ENCODE measurements at places on chromosomes 3 and 15.

GRCh38 chr15:67064607-67065530 is 533 bp upstream of the SMAD3 start:
- DNase-seq, result no peak

- DNase-seq, result no peak
Measured at GRCh38 chr3:72120806-72121778, 336.1 kb upstream of the PROK2 start.

DNA sequence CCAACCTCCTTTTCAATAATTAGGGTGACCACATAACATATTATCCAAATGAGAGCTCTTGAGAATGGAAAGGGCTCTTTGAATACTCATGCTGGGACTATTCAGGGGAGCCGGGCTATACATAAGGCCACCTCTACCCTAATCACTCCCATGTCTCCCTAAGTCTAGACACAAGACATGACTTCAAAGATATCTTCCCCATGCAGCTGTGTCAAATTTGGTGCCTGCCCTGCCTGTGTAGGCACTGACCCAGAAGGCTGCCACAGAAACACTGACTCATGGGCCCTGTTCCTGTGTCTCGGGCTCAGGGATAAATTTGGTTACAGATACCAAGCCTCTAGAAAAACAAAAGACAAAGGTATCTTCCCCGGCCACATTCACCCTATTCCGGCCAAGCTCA is 70.3 kb downstream of the MYLK start:
- DNase-seq, result no peak

DNA sequence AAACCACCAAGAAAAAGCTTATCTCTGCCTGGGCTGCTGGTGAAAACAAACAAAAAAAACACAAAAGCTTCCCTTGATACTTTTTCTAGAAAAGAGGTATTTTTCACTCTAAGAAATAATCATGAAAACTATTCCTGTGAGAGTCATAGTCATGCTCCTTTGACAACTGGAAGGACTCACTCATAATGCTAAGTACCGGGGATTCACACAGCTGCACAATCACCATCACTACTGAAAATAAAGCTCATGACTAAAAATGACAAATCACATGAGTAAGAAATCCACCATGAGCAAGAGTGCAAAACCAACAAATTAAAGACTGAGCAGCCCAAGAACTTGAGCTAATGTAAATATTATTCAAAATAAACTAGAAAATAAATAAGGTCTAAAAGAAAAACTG is 10.6 kb upstream of the POU1F1 start:
- peak; percentile 86 for DNase-seq

DNA sequence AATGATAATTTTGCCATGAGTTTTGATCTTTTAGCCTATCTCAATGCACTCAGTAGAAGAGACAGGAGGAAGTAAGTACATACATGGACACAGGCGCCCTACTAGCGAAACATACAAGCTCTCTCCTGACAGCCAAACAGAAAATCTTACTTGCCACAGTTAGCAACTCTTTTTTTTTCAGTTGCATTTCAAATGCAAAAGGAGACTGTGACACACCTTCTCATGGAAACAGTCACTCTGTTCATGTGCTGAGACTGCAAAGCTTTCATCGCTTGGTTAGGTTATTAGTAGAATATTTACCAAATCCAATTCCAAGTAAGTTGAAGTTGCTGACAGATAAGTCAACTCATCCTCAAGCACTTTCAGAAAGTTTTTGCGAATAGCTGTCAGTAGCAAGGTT is 223.3 kb downstream of the FOXP1 start:
- DNase-seq, result no peak

GRCh38 chr3:10242182-10243065 is 5.8 kb upstream of the TATDN2 start:
- DNase-seq, result no peak

- DNase-seq, result no peak
Measured at GRCh38 chr15:92009162-92009561, 155.7 kb downstream of the SLCO3A1 start.

DNA sequence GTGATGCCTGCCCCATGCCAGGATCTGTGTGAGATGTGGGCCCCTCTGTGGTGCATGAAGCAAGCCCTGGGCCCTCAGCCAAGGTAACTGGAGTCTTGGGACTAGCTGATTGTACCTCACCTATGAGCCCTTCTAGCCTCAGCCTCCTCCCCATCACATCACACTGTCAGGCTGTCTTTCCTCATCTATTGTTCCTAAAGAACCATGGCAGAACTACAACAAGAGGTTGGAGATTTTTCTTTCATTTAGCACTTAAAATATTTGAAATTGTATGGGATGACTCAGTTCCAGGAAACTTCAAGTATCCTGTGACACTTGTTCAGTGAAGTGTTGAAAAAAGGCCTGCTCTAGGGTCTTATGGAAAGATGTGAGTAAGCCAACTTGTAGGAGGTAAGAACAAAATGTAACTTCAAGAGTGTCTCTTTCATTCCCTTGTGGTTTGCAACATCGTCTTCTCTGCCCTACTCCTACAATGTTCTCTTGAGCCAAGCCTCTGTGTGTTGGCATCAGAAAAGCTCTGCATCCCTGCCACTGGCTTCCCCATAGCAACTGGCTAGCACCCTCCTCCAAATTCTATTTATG is 58.7 kb upstream of the TIPARP start:
- DNase-seq, result no peak

GRCh38 chr3:50242851-50243542 is 7.0 kb downstream of the GNAI2 start:
- DNase-seq, result no peak

GRCh38 chr15:45224621-45225217 is 27.3 kb upstream of the SLC28A2 start:
- DNase-seq, result no peak

- no peak for DNase-seq
Measured at GRCh38 chr15:67980773-67981685, 73.1 kb upstream of the PIAS1 start.

- DNase-seq, result no peak
Measured at GRCh38 chr15:85984241-85984640, 95.4 kb upstream of the AGBL1 start.

- DNase-seq, result no peak
Measured at GRCh38 chr15:100170291-100171210, 171.2 kb downstream of the ADAMTS17 start.

DNA sequence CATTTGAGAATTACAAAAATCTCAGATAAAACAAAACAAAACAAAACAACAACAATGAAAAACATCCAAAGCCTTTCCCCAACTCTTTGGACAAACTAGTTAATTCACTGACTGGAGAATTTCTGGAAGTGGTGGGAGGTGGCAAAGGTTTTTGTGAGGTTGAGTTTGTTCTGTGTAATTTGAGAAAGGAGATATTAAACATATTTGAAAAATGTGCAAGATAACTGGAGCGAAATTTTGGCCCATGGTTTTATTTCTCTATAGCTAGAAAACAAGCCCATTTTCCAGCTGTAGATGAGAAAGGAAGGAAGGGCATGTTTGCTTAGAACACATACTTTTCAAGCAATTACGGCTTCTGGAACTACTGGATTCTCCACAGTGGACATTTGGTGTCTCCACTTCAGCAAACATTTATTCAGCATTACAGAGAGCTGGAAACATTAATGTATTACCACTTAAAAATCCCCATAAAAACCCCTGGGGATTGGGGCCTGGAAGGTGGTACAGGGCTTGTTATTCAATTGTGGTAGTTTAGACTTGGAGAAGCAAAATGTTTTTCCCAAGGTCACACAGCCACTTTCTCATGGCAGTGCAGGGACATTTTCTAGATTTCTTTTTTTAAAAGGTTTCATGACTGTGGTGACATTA is 135.8 kb downstream of the THSD4 start:
- DNase-seq, result no peak

GRCh38 chr15:49989498-49989897 is 129.5 kb downstream of the ATP8B4 start:
- DNase-seq, result no peak

DNA sequence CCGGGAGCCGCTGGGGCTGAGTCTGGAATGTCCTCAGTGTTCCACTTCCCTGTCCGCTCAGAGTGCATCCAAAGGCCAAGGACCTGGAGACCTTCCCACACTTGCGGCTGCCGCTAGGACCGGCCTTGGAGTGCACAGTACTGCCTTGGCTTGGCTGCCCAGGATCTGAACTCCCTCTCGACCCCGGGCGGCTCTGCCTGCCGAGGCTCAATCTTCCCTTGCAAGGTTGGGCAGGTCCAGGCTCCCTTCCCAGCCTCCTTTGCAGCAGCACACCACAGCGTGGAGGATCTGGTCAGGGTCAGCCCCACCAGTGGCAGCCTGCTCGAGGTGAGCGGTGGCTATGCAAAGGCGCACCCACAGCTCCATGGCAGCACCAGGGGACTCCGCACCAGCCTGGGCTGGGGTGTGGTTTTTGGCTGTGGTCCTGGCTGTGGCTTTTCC is 69.2 kb downstream of the PLXNA1 start:
- no peak for DNase-seq

- DNase-seq, result no peak
Measured at GRCh38 chr3:112187300-112187699, 54.3 kb upstream of the GCSAM start.

- no peak for DNase-seq
Measured at GRCh38 chr3:94643400-94643799, 580.5 kb downstream of the NSUN3 start.

- no peak for DNase-seq
Measured at GRCh38 chr15:40250771-40251483, 12.1 kb downstream of the PAK6 start.

GRCh38 chr3:115322901-115323300 is 175.8 kb upstream of the ZBTB20 start:
- DNase-seq, result no peak

DNA sequence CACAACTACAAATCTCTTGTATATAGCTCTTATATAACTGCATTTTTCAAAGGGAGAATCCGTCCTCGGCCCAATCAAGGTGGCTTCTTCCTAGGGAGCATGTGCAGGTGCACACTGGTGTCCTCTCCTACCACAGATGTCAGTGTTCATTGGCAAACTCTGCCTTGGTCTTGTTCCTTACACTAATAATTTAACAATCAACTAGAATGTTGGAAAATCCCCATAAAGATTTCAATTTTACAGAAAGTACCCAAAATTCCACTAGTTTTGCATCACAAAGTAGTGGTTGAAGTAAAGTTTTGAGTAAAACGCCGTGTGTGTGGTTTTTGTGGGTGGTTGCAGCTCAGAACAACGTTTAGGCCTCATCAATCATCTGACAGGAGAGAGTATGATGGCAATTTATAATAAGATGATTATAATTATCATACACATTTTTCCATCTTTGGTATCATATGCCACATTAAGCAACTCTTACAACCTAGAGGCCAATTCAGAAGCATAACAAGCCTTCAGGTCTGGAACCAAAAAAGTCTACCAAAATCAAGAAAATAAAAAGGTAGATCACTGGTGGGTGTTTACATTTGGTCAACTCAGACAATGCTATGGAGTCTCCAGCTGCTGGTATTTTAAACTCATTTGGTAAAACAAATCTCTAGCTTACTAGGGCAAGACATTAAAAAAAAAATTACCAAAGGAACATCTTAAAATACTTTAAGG is 128.9 kb upstream of the BHLHE40 start:
- no peak for DNase-seq

DNA sequence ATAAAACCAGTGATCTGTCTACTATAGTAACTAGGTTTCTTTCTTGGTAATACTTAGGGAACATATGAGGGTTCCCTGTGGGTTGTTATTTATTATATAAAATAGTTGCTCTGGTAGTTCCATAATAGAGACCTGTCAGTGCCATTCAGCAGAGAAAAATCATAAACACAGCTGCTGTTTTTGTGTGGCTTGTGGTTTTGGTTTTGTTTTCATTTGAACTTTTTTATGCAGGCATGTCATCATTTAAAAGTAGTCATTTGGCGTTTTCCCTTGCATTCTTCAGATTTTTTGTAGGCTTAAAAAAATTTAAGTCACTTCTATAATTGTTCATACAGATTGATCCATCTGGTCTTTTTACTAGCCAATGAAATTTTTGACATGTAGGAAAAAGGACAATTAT is 47.9 kb downstream of the PIK3CA start:
- peak; percentile 46 for DNase-seq

- DNase-seq, result no peak
Measured at GRCh38 chr3:185402561-185402960, 39.6 kb downstream of the MAP3K13 start.

- DNase-seq, result peak; percentile 94
Measured at GRCh38 chr3:98778852-98779413, 15.8 kb downstream of the ST3GAL6 start.

- no peak for DNase-seq
Measured at GRCh38 chr15:85091990-85092389, 110.3 kb downstream of the PDE8A start.

DNA sequence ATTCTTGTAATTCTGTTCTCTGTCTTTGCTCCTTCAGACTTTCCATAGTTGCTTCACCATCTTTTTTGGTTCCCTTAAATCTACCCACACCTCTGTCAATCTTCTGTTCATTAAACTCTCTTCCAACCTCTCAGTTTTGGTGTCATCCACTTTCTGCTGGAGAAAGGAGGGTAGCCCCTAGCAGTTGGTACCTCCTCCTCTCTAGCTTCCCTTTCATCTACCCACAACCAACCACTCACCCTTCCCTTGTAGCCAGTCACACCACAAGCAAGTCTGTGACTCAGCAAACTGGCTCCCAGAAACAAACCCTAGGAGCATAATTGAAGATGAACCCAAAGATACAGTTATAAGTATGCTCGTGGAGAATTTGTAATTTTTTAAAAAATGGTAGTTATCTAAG is 318.6 kb downstream of the FHIT start:
- DNase-seq, result no peak

- DNase-seq, result no peak
Measured at GRCh38 chr15:60325905-60326304, 71.9 kb downstream of the ANXA2 start.

DNA sequence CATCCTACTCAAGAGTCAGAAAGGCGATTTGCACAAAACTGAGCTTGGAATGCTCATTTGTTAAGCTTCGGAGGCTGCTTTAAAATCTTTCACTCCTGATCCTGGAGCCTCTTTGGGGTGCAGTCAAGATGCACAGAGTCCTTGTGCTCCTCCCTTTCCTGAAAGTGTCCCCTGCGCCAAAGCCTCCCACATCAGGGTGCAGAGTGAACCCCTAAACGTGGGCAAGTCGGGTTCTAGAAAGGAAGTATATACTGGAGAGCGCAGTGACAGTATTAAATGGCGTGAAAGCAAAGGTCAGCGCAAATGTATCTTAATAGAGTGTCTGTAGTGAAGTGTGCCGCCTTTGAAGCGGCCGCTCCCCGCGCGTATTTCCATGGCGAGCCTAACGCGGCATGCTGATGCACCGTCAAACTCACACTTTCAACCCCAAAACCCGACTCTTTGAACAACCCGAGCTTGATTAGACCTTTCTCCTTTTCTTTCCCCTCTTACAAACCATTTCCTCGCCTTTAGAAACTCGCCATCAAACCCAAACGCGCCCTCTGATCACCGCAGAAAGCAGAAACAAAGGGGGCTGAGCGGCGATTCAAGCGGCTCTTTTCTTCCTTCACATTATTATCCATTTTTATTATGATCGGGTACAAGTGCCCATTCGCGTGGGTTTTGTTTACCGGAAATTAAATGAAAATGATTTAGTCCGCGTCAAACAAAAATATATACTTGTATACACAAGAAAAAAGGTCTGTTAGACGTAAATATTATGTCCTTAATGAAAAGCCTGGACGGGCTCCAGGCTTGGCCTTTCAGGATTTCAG is 18.3 kb downstream of the ZIC4 start:
- DNase-seq, result no peak

All from stromal cell of bone marrow (primary cell).